Skeletal muscle cell (primary cell): ENCODE measurements at places on chromosomes 16 and 17.

DNA sequence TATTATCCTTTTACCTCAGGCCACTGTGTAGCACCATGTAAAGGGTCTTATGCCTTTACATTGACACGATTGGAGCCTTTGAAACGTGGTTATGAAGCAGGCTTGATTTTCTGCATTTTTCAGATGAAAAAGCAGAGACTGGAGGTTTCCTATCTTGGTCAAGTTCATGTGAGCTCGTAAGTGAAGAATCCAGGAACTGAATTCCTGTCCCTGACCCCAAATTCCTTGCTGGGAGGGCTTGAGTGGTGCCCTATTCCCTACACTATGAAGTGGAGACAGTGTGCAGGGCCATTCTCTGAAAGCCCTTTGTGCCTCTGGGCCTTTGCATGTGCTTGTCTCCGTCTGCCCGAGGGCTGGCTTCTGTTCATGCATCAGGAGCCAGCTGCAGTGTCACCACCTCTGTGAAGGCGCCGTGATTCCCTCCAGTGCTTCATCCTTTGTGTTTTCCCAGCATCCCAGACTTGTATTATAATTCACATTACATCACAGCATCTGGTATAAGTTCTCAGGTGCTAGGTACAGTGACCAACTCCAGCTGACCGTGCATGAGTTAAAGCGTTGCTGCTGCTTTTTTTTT, 181.1 kb downstream of the SNX29 start:
- no peak for DNase-seq

- DNase-seq = no peak
These were observed 13.6 kb upstream of the GIP start for GRCh38 chr17:48981927-48982539.

GRCh38 chr17:70041061-70041460, 34.0 kb upstream of the KCNJ16 start:
- no peak for DNase-seq

- no peak for DNase-seq
These were observed 11.7 kb downstream of the SGCA start for GRCh38 chr17:50177476-50177875.

GRCh38 chr16:88569614-88569984, 604 bp upstream of the ZC3H18 start:
- no peak for DNase-seq

GRCh38 chr17:4332296-4332970, 34.0 kb downstream of the UBE2G1 start:
- no peak for DNase-seq

- no peak for DNase-seq
These were observed 425.8 kb upstream of the ZFHX3 start for GRCh38 chr16:73473713-73474112.

GRCh38 chr17:62611292-62611691, 16.2 kb upstream of the MRC2 start:
- no peak for DNase-seq

DNA sequence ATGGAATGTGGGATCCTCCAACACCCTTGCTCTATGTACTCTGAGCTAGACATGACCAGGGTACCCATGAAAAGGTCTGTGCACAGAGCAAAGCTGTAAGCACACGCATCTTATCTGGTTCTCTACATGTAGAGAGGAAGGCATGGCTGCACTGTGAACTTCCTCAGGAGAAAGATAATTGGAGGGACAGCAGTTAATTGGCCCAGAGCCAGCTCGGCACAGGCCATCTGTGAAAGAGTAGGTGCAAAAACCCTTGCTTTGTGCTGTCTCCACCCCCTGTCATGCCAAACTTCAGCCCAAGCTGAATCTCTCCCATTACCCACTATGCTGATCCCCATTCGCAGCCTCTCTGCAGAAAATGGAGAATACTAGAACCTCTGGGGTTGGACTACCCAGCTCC, 241.0 kb downstream of the GRIN2A start:
- no peak for DNase-seq
